ENCODE measurements at places on chromosomes 3 and 15.

- no peak for DNase-seq
Observed at GRCh38 chr15:70478251-70478990, 284.9 kb downstream of the UACA start.

DNA sequence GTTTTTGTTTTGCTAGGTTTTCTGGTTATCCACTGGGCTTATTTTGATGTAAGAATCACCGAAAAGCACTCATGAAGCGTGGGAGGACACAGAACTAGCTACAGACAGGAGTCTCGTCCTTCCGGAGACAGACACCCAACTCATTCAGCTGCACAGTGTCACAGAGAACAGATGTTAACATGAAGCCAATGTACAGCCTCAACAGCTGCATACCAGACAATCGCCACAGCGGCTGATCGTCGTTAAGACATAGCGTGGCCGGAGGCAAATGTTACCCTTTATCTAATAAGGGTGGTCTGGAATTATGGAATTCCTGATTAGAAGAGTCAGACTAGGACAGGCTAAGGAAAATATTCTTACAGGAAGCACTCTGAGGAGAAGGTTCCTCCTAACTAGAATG is 1.1 kb upstream of the PYGO1 start:
- DNase-seq = no peak

GRCh38 chr3:138222131-138222941 is 35.2 kb downstream of the ARMC8 start:
- no peak for DNase-seq

- peak; percentile 41 for DNase-seq
Observed at GRCh38 chr15:39828374-39828931, 45.8 kb upstream of the FSIP1 start.

- DNase-seq = no peak
Observed at GRCh38 chr3:87822563-87822962, 236.2 kb downstream of the CGGBP1 start.

- DNase-seq = no peak
Observed at GRCh38 chr15:85010071-85010385, 28.4 kb downstream of the PDE8A start.

- no peak for DNase-seq
Observed at GRCh38 chr3:64977308-64978100, 289.7 kb upstream of the ADAMTS9 start.

DNA sequence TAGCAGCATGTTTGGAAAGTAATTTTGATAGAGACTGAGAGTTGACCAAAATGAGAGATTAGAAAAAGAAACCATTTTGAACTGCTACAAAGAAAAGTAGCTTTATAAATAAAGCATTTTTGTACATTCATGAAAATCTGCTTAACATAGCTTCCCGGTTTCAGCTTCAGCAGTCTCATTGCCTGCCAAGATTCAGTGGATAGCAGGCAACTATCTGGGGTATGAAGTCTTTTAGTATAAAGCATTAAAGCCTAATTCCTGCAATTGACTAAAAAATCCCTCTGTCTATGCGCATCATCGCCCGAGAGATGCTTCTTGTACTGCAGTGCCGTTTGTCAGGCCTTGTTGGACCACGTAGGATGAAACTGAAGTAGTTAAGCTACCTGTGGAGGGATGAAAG is 588.4 kb downstream of the NAALADL2 start:
- DNase-seq = no peak

DNA sequence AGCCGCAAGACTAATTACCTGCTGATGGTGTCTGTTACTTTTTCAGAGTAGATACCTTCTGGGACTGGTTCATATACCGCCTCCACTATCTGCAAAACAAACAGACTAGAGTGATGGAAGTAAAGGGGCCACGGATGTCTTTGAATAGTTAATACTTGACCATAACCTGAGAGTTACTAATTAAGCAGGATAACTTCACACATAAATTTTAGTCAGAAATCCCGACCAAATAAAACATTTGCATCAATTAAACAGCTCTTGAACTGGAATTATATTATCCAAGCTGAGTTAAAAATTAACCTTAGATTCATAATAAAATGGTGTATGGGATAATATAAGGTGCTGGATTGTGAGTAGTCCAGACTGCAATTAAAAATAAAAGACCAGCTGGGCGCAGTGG is 167.7 kb downstream of the NEK10 start:
- no peak for DNase-seq

- DNase-seq = no peak
Observed at GRCh38 chr3:114101101-114101500, 44.6 kb downstream of the QTRT2 start.

GRCh38 chr3:25015599-25015998 is 412.5 kb upstream of the RARB start:
- DNase-seq = no peak
